ENCODE measurements at places on chromosomes 1 and 21. TPM values are rescaled to one million over a fixed set of nuclear protein-coding genes. Genes with fewer than 3 reads are reported as not detected.

- no peak for DNase-seq
Measured at GRCh38 chr1:32828341-32828740, 10.9 kb downstream of the S100PBP start.

DNA sequence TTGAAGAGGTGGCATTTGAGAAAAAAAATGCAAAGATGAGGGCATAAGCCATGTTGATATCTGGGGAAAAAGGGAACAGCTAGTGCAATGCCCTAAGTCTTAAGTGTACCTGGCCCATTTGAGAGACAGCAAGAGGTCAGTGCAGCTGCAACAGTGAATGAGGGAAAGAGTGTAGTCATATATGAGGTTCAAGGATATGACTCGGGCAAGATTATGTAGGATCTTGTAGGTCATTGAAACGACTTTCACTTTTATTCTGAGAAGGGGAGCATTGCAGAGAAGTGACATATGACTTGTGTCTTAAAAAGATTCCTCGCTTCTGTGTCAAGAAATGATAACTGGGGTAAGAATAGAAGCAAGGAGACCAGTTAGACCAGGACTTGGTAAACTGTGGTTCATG lies 31.0 kb downstream of the NTMT2 start:
- no peak for DNase-seq

GRCh38 chr1:58264462-58264861 lies 282.1 kb downstream of the OMA1 start:
- no peak for DNase-seq

GRCh38 chr1:16258591-16259135 lies 21.7 kb upstream of the CPLANE2 start:
- no peak for DNase-seq

- DNase-seq = no peak
Measured at GRCh38 chr21:25625036-25625435, 14.0 kb upstream of the JAM2 start.

DNA sequence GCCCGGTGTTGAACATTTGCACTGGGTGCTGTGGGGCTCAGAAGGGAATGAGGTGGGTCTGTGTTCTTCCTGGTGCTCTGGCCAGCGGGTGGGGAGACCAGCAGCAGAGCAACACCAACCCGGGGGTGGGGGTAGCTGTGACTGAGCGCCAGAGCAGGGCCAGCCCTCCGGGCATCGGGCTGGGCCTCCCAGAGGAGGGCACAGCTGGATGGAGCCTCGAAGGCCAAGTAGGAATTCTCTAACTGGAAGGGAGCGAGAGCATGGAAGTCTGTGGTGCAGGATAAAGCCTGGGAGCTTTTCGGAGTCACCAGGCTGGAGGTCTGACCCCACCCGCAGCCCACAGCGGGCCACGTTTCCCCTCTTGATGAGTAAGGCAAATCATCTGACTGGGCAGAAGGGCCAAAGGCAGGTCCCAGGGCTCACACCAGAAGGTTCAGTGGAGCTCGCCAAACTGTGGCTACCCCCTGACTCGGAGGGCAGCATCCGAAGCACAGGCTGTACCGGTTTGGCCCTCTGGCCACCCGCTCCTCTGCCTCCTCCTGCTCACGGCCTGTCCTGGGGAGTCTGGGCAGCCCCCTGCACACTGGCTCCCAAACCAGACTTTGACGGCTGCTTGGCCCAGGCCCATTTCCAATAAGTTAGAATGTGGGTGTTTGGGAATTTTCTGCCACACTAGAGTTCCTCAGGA lies 18.8 kb downstream of the SLC1A7 start:
- DNase-seq = no peak

GRCh38 chr1:244354810-244355278 lies 96.9 kb downstream of the ADSS2 start:
- no peak for DNase-seq

DNA sequence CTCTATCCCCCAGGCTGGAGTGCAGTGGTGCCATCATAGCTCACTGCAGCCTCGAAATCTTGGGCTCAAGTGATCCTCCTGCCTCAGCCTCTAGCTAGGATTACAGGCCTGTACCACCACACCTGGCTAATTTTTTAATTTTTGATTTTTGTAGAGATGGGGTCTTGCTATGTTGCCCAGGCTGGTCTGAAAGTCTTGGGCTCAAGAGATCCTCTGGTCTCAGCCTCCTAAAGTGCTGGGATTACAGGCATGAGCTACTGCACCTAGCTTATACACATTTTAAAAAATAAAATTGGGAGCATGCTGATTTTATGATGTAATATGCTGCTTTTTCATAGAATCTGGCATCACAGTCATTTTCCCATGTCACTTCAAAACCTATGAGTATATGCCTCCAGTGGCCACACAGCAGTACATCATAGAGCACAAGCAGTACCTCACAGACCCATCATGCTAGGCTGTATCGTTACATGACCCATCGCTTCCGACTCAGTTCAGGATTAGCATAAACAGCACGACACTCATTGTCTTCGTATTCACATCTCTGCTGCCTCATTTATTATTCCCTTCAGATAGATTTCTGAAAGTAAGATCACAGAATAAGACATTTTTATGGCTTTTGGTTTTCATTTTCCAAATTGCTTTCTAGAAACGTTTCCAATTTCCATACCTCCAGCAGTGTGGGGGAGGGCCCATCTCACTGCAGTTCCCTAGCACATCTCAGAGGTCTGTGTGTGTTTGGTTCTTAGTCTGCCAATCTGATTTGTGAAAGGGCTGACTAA lies 35.9 kb upstream of the CCSAP start:
- DNase-seq = no peak

DNA sequence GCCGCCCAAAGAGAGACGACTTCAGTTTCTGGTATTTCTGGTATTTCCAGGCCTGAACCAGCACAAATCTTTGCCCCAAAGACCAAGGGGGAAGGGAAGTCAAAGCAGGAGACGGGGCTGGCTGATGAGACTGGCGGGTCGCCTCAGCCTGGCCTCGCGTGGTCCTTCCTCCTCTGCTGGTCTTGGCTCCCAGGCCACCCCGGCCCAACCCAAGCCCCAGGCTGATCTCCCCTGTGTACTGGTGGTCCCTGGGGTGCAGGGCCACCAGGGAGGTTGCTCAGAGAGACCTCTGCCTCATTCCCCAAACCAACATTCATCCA lies 19.9 kb downstream of the WNT4 start:
- DNase-seq = peak; percentile 35

The CD5L gene
- not detected for total RNA-seq

The PRRX1 gene
- total RNA-seq = not detected

The VANGL2 gene
- 0.04 TPM for total RNA-seq

The PTPN22 gene
- 57.7 TPM for total RNA-seq

The LRRN2 gene
- total RNA-seq = not detected

The KRTAP10-11 gene
- total RNA-seq = not detected

The FAM131C gene
- 0.62 TPM for total RNA-seq
